ENCODE measurements at places on chromosomes 4 and X.

- DNase-seq: no peak
Observed at GRCh38 chrX:12975991-12976558, 1.2 kb downstream of the TMSB4X start.

DNA sequence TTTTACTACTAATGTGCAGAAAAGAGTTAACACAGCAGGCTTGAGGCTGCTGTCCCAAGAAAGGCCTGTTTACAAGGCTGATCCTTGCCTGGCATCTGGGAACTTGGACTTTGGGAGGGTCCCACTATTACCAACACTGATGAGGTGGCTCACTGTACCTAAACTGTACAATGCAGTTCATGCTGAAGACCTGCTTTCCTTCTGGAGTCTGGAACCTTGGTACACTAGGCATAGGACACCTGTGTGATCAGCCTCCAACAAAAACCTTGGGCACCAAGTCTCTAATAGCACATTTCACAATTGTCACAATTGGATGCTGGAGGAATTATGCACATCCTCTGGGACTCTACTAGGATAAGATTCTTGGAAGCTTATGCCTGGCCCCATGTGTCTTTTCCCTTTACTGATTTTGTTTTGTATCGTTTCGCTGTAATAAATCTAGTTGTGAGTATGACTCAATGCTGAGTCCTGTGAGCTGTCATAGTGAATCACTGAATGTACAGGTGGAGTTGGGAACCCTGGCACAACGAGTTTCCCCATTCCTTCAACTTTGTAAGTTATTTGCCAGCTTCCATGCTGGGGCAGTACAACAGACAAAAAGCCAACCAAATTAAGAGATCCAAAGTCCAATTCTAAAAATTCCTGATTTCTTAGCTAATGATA lies 45.9 kb downstream of the TEC start:
- DNase-seq: no peak

DNA sequence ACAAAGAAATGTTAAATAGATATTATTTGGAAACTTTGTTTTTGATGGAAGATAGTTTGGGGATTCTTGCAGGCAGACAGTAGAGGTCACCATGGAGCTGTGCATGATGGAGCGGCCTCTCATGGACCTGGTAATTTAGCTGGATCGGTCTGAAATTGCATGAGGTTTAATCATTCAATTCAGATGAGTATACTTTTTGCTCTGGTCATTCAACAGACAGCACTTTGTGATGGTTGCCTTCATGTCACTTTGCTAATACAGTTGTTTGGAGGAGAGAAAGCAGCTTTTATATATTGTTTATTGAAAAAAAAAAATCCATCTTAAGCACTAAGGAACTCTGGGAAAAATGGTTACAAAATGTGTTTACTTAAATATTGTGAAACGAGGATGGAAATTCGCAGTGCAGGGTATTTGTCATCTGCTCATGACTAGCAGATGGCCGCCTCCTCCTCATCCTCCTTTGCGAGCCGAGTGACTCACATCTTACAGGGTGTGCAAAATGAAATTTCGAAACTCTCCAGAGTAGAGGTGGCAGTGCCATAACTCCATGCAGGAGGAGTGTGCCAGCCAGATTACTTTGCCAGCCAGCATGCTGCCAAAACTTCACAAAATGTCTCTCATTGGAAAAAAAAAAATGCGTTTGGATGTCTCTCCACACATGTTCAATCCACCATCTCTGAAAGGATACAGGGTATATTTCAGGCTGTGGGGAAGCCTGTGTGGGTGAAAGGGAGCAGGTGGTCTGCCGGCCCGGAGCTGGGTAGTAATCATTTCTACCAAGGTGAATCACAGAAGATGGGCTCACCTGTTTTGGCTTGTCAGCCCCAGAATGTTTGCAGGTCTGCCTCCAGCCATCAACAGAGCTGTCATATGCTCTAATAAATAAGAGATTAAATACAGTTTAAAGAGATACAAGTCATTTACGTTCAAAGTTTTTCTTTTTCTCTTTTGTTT lies 314.9 kb upstream of the DIPK2B start:
- DNase-seq: no peak

GRCh38 chr4:105835177-105835576 lies 60.1 kb upstream of the NPNT start:
- no peak for DNase-seq

- no peak for DNase-seq
Observed at GRCh38 chr4:101074326-101074725, 273.0 kb downstream of the PPP3CA start.

DNA sequence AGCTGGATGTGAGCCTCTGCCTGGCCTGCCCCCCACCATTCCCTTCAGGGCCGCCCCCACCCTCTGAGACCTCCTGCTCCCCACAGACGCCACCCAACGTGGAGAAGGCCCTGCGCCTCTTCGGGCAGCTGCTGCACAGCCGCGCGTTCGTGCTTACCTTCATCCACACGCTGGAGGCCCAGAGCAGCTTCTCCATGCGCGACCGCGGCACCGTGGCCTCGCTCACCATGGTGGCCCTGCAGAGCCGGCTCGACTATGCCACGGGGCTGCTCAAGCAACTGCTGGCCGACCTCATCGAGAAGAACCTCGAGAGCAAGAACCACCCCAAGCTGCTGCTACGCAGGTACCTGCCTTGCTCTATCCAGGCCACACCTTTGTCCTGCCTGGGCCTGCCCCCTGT lies 10.1 kb downstream of the PLXNA3 start:
- no peak for DNase-seq

DNA sequence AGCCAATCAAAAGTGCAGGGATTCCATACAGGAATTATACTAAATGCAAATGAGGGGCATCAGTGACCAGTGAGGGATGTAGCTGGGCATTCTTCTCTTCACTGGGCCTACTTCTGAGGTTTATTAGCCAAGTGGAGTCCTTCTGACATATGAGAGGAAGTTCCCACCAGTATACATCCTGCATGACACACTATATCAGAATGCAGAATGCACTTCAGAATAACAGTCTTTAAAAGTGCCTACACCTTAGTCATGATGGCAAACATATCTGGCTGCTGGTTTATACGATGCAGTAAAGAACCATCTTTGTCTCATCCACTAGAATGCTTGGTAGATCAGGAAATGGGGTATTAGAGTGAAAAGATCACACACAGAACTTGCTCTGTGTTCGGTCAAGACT lies 180.3 kb upstream of the PPARGC1A start:
- no peak for DNase-seq

DNA sequence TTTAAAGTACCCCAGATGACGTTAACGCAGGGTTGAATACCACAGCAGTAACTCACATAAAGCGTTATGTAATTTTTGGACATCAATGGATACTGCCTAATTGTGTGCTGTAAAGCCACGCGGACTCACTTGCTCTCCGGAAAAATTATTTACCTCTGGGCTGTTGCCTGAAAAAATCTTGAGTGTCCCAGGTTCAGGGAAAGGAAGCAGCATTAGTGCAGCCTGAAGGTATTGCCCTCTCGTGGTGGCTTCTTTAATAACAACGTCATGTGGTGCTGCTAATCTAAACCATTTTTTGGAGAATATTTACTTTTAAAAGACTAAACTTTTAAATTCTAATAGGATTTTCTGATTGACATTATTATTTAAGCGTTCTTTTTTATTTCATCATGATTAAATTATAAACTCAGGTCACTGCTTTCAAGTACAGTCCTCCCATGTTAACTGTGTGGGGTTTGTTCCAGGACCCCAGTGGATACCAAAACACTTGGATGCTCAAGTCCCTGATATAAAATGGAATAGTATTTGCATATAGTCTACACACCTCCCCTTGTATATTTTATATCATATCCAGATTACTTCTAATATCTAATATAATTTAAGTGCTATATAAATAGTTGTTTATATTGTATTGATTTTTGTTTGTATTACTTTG lies 384.8 kb downstream of the FAM133A start:
- DNase-seq: no peak

GRCh38 chrX:47620303-47620685 lies 637 bp upstream of the SYN1 start:
- no peak for DNase-seq

GRCh38 chr4:28241021-28241420 lies 1380.4 kb downstream of the STIM2 start:
- no peak for DNase-seq

- DNase-seq: no peak
Observed at GRCh38 chrX:57655065-57655464, 25.0 kb downstream of the NLRP2B start.
